Right ventricle myocardium inferior (tissue), 1 donor: ENCODE measurements at places on chromosomes 5 and 9. TPM values are rescaled to one million over a fixed set of nuclear protein-coding genes. Genes with fewer than 3 reads are reported as not detected.

Gene CDH9
- total RNA-seq: not detected

Gene TMOD1
- 192 TPM for total RNA-seq

Gene ZFP2
- total RNA-seq: 0.70 TPM

- no peak for DNase-seq
These were observed 45.3 kb upstream of the ACTBL2 start for GRCh38 chr5:57527870-57528269.

GRCh38 chr5:82257247-82257646 lies 20.9 kb downstream of the RPS23 start:
- no peak for DNase-seq

DNA sequence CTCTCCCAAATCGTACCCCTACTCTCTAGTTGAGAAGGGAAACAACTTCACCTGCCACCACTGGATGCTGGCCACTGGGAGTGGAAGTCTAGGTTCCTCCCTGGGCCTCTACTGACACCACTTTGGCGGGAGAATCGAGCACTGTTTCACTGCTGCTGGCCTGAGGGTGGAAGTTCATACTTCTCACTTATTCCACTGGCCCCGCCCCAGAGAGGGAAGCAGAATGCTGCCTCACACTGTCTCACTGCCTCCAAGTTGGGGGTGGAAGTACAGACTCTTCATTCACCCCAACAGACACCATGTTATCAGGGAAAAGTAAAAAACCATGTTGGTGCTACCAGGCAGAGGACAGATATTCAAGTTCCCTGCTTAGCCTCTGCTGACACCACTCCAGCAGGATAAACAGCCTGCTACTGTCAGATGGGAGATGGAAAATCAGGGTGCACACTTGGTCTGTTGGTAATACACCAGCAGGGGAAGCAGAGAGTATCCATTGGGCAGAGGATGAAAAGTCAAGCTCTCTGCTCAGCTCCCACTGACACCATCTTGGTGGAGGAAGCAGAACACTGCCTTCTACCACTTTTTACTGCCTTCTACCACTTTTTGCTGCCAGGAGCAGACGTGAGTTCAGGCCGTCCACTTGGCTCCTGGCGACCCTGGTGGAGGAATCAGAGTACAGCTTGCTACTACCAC lies 159.4 kb downstream of the SIL1 start:
- no peak for DNase-seq

DNA sequence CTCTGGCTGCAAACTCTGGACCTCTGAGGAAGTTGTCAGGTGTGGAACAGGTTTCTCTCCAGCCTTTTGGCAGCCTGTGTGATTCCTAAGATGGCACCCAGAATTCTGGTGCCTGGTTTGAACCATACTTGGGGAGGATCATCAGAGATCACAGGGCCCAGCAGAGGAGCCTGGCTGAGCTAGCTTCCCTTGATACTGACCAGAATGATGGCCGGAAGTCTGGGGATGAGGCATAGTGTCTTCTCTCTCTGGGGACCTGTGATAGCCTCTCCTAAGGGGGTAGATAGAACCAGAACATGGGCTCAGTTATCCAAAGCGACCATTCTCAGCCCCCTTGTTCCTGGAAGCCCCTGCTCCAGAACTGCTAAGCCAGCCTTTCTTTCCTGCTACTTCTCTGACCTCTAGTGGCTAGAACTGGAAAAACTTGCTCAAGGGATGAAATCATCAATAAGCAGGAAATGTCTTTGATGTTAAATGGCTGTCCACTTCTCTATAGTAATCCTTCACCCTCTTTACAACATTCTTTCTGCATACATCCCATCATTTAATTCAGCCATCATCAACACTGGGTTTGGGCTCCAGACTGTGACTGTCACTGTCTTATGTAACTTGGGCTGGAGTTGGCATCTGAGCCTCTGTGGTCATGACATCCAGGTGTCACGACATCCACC lies 55.1 kb downstream of the C9orf152 start:
- no peak for DNase-seq

DNA sequence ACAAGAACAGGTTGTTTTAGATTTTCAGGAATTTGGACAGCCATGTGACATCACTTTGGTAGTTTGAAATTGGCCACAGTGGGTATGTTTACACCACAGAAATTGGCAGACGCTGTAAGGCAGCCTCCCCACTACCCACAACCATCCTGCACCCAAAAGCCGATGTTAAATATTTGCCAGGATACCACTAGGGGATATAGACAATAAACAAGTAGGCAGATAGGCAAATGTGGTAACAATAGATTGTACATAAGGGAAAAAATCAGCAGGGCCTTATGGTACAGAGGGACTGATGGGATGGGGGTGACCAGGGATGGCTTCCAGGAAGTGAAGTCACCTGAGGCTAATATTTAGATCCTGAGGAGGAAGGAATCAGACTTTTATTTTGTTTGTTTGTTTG lies 31.1 kb upstream of the DUSP1 start:
- DNase-seq: no peak

DNA sequence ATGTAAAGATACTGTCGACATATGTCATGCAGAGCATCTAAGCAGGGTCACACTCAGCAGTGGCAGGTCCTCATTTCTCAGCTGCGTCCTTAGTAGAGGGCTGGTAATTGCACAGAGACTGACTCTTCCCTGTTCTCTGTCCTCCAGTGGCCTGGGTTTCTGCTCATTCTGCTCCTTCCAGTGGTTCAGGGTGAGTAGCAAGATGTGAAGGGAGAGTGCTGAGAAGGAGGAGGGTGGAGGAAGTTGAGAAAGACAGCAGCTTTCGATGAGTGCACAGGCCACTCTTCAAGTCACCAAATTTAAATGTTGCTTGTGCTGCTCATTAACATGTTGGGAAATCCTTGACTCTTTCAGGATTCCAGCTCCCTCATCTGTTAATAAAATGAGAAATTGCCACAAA lies 203.9 kb downstream of the FBXL7 start:
- no peak for DNase-seq

DNA sequence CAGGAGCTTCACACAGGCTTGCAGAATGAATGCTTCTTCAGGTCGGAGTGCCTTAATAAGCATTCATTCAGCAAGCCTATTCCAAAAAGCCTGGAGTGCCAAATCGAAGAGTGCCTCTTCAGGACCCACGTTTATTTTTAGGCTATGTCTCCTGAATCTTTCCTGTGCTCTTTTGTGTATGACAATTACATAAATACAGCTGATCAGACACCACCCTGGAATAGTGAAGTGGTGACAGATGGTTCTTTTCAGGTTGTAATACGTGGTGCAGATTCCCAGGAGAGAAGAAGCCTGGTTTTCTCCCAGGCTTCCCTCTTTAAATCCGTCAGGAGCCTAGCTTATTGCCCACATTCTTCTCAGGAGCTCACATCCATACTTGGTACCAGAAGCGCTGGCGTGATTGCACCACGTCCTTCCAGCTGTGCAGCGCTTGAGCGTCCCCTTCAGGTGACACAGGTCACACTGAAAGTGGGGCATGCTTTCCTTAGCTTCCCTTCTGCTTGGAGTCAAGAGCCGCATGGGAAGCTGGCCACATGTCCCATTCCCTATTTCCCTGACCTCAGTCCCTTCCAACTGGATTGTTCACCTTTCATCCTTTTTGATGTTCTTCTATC lies 123.1 kb downstream of the ADCY2 start:
- no peak for DNase-seq

GRCh38 chr5:91266184-91266705 lies 116.9 kb downstream of the ARRDC3 start:
- no peak for DNase-seq

DNA sequence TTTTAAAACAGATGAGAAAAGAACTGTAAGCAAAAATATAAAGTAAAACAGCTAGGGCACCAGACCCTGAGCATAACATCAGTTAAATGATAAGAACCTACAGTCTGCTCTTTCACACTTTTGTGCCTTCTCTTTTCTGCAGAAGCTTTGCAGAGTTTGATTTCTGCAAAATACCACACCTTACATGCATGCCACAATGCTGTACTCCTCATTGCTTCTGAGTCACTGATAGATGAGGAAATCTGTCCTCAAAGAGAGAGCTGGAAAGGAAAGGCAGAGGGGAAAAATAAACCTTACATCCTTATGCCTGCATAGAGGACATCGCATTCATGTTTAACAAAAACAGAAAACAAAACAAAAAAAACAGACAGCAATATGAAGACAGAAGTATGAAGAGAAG lies 142.9 kb downstream of the ATPSCKMT start:
- DNase-seq: no peak

DNA sequence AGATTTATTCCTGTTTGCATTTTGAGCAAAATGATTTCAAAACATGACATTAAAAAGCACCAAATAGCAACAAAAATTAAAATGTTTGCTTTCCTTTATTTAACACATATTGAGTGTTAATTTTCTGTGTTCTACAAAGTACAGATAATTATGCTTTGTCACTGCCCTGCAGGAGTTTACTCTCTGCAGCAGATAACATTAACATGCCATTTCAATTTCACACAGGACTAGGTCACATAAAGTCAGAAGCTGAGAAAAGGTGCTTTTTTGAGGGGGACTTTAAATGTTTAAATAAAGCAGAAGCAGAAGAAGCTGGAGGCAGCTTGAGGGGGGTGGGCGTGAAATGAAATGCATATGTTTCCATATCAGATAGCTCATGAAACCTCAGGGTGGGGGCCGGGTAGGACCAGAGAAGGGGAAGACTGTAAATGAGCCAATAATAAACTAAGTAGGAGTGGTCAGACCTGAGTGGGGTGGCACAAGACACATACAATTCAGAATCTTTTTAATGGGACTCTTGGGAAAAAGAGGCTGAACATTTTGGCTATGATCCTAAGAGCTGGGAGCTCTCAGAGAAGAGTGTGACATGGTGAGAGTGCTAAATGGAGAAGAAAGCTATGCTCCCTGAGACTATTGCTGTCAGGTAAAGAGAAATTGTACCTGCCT lies 387.5 kb downstream of the FAM170A start:
- no peak for DNase-seq

DNA sequence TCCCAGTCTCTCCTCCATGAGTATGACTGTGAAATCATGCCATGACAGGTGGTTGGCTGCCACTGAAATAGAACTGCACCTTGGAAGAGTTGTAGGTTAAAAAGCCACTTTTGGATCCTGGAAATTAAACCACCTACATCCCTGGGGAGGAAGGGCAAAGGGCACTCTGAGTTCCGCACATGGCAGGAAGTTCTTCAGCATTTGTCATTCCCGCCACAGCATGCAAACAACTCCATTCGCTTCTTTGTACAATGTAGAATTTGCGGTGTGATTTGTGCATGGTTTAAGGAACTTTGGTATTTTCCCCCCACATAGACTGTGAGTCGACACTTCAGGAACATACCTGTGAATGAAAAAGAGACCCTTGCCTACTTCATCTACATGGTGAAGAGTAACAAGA lies 9.8 kb downstream of the SAP30L start:
- no peak for DNase-seq

DNA sequence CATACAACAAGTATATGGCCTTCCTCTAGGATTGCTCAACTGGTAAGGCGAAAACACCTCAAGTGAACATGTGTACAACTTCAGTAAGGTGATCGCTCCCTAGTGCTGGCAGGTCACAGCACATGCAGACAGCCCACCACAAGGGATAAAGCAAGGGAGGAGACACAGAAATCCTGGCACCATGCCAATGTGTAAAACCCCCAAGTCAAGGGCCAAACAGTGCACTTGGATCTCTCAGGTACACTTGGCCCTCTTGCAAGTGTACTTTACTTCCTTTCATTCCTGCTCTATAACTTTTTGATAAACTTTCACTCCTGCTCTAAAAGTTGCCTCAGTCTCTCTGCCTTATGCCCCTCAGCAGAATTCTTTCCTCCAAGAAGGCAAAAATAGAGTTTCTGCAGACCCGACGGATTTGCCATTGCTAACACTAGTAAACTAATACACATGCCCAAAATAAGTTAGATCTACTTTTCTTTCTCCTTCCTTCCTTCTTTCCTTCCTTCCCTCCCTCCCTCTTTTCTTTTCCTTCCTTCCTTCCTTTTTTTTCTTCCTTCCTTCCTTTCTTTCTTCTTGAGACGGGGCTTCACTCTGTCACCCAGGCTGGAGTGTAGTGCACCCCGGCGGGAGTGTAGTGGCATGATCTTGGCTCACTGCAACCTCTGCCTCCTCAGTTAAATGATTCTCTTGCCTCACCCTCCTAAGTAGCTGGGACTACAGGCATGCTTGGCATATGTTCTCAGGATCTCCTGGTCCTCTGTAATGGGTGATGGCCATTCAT lies 6.8 kb upstream of the LNPEP start:
- DNase-seq: no peak
